Left forelimb (tissue), 1 donor: ENCODE measurements at places on chromosomes 11 and 22.

DNA sequence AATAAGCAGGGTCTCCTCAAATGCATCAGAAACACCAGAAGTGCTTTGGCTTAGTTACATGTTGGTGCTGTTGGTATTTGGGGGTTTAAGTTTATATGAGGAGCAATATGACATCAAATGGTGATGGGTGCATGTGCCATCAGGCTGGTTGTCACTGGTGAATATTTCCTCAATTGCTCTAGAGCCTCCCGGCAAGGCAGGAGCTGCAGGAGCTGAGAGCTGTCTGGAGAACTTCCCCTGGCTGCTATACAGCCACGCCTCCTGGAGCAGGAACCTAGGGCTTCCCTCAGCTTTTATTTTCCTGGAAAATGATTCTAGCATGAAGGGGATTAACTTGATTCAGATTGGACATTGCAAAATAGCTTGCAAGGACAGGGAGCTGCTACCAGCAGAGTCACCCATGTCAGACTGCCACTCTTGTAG is 15.8 kb downstream of the IGLL5 start:
- DNase-seq = no peak

GRCh38 chr22:26835929-26836528 is 178.6 kb downstream of the MIAT start:
- no peak for DNase-seq

DNA sequence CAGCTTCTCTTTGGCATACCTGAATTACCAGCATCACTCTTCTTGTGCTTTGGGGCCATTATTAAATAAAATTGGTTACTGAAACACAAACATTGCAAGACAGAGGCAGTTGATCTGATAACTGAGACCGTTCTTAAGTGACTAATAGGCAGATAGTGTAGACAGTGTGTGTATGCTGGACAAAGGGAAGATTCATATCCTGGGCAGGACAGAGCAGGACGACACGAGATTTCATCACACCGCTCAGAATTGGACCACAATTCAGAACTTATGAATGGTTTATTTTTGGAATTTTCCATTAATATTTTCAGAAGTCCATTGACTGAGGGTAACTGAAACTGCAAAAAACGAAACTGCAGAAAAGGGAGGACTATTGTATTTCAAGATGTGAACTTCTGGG is 68.6 kb downstream of the LDLRAD3 start:
- no peak for DNase-seq

DNA sequence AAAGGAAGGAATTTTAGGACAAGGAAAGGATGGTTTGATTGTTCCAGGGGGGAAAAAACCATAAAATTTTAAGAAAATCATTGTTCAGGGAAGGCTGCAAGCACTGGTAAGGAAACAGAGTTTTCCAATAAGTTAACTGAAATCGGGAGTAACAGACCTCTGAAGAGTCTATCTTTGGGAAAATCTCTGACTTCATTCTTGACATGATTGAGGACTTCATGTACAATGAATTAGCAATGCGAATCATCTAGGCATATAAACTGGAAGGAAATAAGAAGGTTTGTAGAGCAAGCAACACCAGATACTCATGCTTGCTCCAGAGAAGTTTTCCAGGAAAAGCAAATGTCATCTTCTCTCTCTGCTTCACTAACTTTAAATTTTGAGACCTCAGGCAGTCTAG is 18.5 kb downstream of the APLP2 start:
- no peak for DNase-seq

DNA sequence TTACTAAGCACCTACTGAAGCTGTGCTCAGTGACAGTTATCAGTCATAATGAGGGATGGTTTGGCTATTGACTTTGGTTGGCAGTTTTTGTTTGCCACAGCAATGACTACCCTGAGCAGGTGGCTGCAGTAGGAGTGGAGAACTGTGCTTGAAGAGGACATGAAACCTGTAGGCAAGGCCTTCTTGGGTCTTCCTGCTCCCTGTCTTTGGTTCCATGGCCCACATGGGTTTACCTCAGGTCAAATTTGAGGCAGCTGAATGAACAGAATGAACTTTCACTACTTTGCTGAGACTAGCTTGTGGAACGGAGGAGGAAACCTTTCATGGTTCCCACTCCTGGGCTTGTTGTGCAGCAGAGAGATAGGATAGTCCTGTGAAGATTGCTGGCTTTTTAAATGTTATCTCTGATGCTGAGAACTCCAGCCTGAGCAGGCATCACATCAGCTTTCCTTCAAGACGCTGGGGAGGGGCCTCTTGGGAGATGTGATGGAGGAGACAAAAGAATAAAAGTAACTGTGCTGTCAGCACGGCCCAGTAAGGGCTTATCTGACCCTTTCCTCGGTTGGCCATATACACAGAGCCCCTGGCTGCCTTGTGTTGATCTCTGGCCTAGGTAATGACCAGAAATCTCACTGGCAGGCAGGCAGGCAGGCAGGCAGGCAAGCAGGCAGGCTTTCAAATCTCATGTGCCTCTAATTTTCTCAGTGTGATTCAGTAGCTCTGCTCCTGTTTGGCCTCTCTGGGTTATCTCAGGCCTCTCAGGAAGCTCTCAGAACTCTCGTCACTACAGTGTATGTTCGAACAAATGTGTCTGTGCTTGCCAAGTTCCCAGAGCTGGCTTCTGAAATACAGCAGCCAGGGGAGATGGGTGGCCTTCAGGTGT is 12.0 kb downstream of the STIM1 start:
- no peak for DNase-seq

DNA sequence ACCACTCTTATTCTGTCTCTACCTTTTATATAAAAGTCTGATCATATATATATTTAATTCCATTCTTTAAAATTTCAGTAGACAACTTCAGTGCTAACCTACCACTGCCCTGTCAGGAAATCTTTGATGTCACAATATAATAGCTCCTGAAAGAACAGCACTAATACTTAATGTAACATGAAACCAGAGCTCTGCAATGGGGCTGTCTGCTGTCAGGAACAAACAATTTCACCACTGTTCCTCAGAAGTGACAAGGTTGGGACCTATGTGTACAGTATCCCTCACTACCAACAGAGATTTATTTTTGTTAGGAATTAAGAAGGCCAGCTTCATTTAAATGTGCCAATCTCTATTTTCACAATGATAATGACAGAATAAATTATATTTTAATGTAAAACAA is 165.5 kb upstream of the C11orf58 start:
- DNase-seq = no peak

GRCh38 chr22:49349181-49349835 is 478.4 kb downstream of the BRD1 start:
- no peak for DNase-seq

- peak; percentile 53 for DNase-seq
Measured at GRCh38 chr22:20316217-20316843, 3.5 kb downstream of the DGCR6L start.

- no peak for DNase-seq
Measured at GRCh38 chr11:46465683-46466082, 74.1 kb upstream of the CHRM4 start.

DNA sequence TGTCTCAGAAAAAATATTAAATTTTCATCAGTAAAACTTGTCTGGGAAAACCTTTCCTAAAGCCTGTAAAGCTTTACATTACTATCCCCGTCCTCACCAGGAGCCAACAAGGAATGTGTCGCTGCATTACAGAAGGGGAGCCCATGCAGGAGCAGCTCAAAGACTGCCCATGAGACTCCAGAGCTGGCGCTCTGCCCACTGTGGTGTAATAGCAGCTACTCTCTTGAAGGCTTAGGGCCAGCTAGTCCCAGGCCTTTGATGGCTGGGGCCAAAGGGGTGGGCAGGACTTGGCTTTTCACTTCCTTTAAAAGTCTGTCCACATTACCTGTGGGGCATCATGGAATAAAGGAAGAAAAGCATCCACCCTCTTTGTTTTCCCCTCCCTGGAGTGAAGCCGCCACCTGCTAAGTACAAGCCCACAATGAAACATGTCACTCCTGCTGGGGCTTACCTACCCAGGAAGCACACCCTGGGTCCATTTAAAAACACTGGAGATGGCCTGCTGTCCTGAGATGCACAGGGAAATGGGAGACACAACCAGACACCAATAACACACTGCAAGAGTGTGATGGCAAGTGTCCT is 150.7 kb downstream of the ADAMTS15 start:
- DNase-seq = no peak

- DNase-seq = no peak
Measured at GRCh38 chr11:37770145-37770544, 1172.1 kb upstream of the RAG2 start.

- DNase-seq = no peak
Measured at GRCh38 chr11:115745066-115745465, 240.9 kb upstream of the CADM1 start.

DNA sequence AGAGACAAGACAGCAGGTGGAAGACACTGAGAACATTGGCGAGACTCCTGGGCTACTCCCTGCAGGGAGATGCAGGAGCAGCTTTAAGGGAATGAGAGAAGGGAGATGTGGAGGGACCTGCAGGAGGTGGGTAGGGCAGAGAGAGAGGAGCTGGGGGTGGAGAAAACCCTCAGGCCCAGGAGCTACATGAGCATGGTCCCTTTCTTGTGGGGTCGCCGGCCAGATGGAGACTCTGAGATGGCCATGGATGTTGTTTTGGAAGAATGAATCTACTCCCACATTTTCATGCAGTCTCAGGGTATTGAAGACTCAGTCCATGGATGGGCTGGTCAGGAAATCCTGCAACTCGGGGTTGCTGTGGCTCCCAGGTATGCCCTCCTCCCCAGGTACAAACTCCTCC is 1381.9 kb downstream of the TBC1D22A start:
- no peak for DNase-seq

- DNase-seq = no peak
Measured at GRCh38 chr11:64656862-64657261, 65.8 kb downstream of the SLC22A12 start.

GRCh38 chr11:108718466-108718865 is 53.6 kb downstream of the DDX10 start:
- DNase-seq = no peak

GRCh38 chr22:43012390-43012789 is 2.6 kb downstream of the PACSIN2 start:
- no peak for DNase-seq

- no peak for DNase-seq
Measured at GRCh38 chr11:72704028-72704782, 30.0 kb upstream of the PDE2A start.

GRCh38 chr11:83127310-83127637 is 29.7 kb upstream of the PCF11 start:
- no peak for DNase-seq

DNA sequence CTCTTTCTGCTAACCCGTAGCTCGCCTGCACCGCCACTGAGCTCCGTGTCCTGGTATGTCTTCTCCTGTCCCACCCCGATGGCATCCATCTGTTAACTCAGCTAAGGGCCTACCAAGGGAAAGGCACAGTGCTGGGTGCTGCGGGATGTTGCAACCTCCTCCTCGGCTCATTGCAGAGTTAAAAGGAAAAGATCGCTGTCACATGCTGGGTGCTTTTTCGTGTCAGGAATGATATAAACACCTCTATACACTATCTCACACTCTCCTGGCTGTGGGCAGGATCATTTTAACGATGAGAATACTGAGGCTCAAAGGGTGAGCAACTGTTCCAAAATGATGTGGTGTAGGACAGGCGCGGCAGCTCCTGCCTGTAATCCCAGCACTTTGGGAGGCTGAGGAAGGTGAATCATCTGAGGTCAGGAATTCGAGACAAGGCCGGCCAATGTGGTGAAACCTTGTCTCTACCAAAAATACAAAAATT is 10.1 kb downstream of the TXN2 start:
- no peak for DNase-seq

DNA sequence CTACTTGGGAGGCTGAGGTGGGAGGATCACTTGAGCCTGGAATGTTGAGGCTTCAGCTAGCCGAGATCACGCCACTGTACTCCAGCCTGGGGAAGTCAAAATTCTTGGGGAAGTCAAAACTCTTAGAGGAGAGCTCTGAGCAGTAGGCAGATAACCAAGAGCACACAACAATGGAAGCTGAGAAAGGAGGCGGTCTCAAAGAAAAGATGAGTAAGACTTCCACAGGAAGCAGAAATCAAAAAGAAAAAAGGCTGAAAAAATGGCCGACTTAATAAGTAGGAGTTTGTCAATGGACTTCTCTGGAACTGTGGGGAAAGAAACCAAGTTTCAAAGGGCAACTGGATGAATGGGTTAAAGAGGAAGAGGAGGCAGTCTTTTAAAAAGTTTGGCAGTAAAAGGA is 32.1 kb downstream of the RAB30 start:
- no peak for DNase-seq

- no peak for DNase-seq
Measured at GRCh38 chr11:67542971-67543370, 19.7 kb upstream of the CABP2 start.

- DNase-seq = no peak
Measured at GRCh38 chr22:30718491-30718890, 23.8 kb downstream of the OSBP2 start.

- DNase-seq = no peak
Measured at GRCh38 chr11:57885298-57886050, 123.9 kb downstream of the CTNND1 start.

- no peak for DNase-seq
Measured at GRCh38 chr11:114610550-114610949, 15.0 kb upstream of the NXPE4 start.

DNA sequence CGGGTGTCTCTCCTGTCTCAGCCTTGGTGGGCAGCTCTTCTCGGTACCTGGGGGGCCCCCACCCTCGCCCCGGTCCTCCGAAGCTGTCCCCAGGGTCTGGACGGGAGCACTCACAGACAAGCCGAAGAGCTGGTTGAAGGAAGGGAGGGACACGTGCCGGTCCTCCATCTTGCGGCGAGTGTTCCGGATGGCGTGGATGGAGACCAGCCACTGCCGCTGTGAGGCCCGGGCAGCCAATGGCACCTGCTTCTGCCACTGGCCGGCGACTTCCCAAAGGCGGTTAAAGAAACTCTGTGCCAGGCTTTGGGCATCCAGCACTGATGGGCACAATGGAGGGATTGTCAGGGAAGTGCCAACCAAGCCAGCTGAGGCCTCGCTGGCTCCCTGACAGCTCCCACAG is 18.7 kb downstream of the PPM1F start:
- DNase-seq = no peak

- DNase-seq = no peak
Measured at GRCh38 chr22:22705328-22706100, 61.1 kb downstream of the GGTLC2 start.

DNA sequence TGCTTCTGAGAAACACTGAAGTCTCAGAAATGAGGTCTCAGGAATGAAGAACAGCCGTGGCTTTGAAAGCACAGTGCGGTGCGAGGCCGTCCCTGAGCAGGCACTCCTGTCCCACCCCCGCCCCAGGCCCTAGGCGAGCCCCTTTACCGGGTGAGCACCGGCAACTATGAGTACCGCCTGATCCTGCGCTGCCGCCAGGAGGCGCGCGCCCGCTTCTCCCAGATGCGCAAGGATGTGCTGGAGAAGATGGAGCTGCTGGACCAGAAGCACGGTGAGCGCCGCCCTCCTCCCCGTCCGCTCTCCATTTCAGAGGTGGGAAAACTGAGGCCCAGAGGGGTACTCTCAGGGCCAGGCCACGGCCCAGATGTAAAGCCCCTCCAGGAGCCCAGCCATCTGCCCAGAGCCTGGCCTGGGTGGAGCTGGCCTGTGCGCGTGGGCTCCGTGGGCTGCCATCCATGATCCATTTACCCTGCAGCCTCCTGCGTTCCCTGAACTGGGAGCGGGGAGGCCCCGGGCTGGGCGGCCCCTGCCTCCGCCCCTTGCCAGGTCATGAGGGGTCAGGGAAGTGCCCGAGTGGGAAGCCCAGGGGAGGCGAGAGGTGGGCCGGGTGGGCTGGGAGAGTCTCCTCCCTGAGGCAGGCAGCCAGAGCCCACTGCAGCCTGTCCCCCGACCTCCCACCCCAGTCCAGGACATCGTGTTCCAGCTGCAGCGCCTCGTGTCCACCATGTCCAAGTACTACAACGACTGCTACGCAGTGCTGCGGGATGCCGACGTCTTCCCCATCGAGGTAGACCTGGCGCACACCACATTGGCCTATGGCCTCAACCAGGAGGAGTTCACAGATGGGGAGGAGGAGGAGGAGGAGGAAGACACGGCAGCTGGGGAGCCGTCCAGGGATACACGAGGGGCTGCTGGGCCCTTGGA is 9.5 kb downstream of the SLC16A8 start:
- no peak for DNase-seq
